K562 (cell line): ENCODE measurements at places on chromosomes 3 and 15.

DNA sequence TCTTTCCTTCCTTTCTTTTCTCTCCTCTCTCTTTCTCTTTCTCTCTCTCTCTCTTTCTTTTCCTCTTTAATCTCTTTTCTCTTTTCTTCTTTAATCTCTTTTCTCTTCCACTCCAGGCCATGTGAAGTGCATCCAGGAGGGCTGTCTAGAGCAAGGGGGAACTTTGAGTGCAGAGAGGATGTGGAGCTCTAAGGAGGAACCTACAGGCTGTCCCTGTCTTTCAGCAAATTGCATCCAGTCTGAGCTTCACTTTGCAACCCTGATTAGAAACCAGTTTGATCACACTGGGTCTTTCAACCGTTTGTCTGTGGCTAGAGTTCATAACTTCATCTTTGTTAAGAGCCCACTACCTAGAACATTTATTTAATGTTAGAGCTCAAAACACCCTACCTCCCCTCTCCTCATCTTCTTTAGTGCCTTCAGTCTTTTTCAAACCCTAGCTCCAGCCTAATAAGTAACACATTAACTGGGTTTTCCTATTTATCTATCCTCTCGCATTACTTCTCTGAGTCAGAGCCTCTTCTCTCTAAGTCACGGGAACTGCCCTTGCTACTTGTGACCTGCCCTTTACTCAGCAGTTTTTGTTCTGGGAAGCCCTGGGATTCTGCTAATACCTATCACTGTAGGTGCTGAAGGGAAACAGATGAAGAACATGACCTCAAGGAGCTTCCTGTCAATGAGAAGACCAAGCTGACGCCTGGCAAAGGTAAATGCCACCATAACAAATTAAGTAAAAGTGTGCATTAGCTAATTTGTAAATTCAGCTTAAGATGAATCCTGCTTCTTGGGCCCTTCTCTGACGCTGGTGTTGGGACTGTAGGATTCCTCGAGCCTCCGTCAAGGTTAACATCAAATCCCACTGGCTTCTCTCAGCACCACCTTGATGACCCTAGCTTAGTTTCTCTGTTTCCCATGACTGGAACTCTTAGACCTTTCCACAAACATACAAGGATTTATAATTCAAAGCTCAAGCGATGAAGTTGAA lies at the start of gene GCNT3:
Gene GCNT3, plus strand, starts transcription at position 508 of the 985 bp plus-strand sequence. CDS start 6,456 bp downstream, outside the sequence.
- DNase-seq, result no peak

DNA sequence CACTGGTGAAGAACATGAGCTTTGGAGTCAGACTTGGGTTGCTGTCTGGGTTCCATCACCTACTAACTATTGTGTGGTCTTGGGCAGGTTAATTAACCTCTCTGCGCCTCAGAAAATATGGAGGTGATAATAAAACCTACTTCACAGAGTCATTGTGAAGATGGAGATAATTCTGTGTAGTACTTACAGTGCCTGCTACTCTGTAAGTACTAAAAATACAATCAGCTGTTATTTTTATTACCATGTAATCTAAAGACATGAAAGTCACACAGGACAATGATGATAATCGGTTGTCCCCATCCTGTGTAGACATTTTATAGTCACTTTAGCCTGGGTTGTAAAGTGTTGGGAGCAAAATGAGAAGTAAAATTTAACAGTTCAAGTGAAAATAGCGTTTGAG lies 334.1 kb downstream of the THSD4 start:
- DNase-seq, result no peak

DNA sequence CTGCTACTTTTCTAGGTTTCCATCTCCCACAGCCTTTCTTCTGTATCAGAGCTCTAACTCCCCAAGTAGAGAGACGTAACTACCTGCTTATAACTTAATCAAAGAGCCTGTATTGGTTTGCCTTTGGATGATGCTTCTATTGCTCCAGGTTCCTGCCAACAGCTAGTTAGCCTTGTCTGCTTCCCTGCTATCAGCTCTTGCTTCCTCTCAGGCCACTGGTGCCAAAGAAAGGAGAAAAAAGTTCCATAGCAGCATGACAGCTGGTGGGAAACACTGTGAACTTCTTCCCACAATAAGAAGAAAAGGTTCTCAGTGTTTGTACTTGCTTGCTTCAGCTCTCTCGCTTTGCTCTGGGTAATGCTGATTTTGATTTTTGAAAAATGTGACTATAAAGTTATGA lies 206.6 kb downstream of the GBE1 start:
- DNase-seq, result no peak

- DNase-seq, result no peak
Measured at GRCh38 chr15:64855205-64855975, 13.7 kb downstream of the PLEKHO2 start.

DNA sequence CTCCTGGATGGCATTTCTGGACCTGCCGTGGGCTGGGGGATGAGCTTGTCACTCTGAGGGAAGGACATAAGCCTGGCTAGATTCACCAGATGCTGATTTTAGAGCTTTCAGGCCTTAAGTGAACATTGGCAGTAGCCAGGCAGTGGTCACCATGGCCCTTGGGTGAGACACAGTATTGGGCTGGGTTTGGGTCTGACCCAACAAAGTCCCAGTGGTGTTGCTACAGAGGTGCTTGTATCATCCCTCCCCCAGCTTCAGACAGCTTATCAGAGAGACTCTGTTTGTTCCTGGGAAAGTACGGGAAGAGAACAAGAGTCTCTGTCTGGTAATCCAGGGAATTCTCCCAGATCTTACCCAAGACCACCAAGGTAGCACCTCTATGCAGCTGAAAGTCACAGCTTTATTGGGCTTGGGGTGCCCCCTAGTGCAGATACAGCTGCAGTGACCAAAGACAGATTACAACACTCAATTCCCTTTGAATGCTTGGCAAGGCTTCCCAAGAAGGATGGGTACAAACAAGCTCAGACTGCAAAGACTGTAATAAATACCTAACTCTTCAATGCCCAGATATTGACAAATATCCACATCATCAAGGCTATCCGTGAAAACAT lies 9.8 kb upstream of the RUVBL1 start:
- DNase-seq, result no peak

GRCh38 chr3:10354361-10355015 lies 33.6 kb upstream of the SEC13 start:
- no peak for DNase-seq

GRCh38 chr3:18672561-18672960 lies 247.4 kb upstream of the SATB1 start:
- DNase-seq, result no peak

GRCh38 chr15:79439236-79439635 lies 7.1 kb downstream of the MINAR1 start:
- no peak for DNase-seq

DNA sequence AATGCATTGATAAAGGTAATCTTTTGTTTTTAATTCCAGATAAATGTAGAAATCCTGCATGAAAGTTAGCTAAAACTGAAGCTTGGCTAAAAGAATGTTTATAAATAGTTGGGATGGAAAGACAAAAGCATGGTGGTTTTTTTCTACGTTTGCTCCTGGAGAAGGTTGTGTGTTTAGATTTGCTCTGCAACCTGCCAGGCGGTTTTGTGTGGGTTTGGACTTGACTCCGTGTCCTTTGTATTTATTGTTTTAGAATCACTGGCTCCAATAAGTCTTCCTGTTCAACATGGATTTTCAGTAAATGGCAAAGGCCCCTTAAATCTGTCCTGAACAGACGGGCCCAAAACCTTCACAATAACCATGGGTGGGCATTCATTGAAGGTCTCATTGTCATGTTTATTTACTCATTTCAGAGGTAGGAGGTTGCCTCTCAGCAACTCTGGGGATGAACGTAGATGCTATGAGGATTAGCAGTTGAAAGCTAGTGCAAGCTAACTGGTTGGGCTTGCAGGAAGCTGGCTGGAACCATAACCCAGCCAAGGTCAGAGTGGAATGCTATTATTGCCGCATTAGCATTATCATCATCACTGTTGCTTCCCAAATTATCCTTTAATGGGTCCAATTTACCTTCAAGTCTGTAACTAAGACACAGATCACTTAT lies 60.6 kb upstream of the ADAMTS9 start:
- no peak for DNase-seq

DNA sequence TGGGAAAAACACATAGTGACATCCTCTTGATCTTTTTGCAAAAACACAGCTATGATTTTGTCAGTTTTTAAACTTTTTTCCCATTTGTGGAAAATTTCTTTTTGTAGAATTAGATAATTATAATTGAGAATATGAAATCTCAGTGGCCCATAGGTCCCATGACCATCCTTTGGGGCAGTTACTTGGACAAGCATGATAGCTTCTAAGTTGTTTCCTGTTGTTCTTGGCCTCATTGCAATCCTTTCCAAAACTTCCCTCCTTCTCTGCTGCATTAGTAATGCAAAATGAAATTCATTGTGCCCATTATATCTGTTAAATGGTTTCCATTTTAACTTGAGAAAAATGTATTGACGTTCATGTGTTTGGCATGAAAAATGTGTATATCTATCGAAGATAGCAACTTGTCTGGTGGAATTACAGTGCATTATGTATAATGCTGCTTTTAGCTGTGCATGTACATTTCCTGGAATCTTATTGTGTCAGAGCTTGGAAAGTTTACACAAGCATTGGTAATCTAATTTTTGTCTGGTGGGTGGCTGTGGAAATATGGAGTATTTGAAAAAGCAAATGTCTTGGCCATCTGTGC lies 70.0 kb downstream of the MDFIC2 start:
- no peak for DNase-seq
